Type B pancreatic cell (in vitro differentiated cells): ENCODE measurements at places on chromosomes 6 and 20. TPM values are rescaled to one million over a fixed set of nuclear protein-coding genes. Genes with fewer than 3 reads are reported as not detected.

The ZSCAN23 gene
- 10.3 and 11.2 TPM in 2 replicates for total RNA-seq

The METTL24 gene
- 2.0 and 10.0 TPM in 2 replicates for total RNA-seq

The CD93 gene
- 0.05 TPM in 1 of 2 replicates, not detected in the other for total RNA-seq

The OVOL2 gene
- total RNA-seq: 7.3 and 17.5 TPM in 2 replicates

The FAM209B gene
- 0.63 TPM in 1 of 2 replicates, not detected in the other for total RNA-seq

The CLPSL1 gene
- total RNA-seq: not detected in 2 replicates

DNA sequence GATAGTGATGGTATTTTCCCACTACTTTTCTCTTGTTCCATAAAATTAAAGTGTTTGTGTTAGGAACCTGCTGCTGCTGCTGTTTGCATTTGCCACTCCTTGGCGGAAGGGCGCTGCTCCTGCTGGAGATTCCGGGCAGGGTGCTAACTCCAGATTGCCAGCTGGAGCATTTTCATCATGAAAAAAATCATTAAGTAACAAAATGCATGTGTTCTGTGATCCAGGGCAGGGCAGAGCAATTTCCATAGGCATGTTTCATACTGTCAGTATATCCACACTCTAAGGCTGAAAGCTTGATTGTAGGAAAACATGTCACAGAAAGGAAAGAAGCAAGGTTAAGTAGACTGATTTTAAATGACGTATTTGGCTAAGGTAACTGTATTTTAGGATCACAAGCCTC is 24.0 kb downstream of the PBOV1 start:
- no peak for DNase-seq

GRCh38 chr6:44679438-44680201 is 292.1 kb downstream of the CDC5L start:
- no peak for DNase-seq

GRCh38 chr20:52804497-52805295 is 167.5 kb upstream of the TSHZ2 start:
- no peak for DNase-seq

- DNase-seq: no peak
Observed at GRCh38 chr6:53011979-53012378, 16.9 kb upstream of the GSTA4 start.

- DNase-seq: no peak
Observed at GRCh38 chr6:41332241-41332640, 3.2 kb upstream of the NCR2 start.

- DNase-seq: no peak
Observed at GRCh38 chr6:85913001-85913400, 270.3 kb upstream of the SYNCRIP start.

DNA sequence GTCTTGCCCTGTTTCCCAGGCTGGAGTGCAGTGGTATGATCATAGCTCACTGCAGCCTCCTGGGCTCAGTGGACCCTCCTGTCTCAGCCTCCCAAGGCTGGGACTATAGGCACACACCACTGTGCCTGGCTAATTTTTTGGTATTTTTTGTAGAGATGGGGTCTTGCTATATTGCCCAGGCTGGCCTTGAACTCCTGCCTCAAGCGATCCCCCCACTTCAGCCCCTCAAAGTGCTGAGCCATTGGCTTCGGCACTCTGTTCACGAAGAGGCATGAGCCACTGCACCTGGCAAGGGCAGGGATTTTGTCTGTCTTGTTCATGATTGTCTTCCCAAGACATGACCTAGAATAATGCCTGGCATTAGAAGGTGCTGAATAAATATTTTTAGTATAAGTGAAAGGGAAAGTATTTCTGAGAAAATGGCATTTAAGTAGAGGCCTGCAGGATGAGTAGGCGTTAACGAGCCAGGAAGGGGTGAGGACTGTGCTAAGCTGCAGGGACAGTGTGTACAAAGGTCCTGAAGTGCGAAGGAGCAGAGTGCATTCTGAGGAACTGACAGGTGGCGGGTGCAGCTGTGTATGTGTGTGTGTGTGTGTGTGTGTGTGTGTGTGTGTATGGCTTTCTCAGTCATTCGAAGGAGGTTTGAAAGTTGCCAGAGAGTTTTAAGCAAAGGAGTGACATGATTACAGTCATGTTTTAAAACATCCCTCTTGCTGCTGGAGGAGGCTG is 43.0 kb downstream of the VEGFA start:
- no peak for DNase-seq

GRCh38 chr20:57759724-57760123 is 49.9 kb upstream of the PMEPA1 start:
- no peak for DNase-seq

- no peak for DNase-seq
Observed at GRCh38 chr6:74798302-74798701, 407.6 kb downstream of the COL12A1 start.
